D341Med (cell line): ENCODE measurements at places on chromosomes 4 and X.
A peak's percentile ranks its signal among the peaks of the same experiment; 100 is the strongest.

DNA sequence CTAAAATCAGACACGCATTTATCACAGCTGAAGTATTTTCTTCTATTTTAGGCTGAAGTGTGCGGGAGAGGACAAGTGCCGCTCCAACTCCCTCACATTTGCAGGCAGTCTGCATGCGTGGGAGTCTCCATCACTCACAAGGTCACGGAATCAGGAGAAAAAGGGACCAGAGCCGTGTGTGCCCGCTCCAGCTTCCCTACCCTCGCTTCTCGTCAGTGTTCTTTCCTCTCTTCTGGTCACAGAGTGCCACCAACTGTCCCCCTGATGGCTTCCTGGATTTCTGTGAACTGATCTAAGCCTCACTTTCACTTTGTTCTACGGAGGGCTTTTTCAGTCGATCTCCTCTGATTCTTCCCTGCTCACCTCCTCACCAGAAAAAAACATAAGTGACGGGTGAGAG is 407.4 kb upstream of the AADAT start:
- peak; percentile 39 for DNase-seq

DNA sequence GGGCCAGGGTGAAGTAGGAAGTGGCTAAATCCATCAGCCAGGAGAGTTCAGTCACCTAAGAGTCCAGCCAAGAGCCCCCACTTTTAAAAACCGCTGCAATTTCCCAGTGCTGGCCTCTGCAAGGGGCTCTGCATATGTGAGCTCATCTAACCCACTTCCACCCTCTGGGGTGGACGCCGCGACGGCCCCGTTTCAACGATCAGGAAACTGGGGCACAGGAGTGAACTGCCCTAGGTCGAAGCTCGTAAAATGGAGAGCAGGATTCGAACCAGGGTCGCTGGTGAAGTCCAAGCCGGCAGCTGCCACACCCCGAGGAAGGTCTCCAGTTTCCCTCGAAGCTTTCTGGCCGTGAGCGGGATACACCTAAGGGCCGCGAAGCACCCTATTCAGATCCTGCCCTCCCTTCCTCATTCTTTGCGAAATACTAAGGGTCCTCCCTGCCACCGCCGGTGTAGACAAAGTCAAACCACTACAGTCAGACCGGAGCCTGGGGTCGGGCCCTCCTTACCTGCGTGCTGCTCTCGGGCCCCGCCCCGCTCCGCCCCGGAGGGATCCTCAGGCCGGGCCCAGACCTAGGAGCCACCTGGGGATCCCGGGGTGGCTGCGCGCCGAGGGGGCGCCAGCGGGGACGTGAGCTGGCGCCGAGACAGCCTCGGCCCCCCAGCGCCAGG is 446 bp downstream of the EVC2 start:
- no peak for DNase-seq

GRCh38 chr4:128574706-128575105 is 234.8 kb upstream of the JADE1 start:
- DNase-seq: peak; percentile 56

DNA sequence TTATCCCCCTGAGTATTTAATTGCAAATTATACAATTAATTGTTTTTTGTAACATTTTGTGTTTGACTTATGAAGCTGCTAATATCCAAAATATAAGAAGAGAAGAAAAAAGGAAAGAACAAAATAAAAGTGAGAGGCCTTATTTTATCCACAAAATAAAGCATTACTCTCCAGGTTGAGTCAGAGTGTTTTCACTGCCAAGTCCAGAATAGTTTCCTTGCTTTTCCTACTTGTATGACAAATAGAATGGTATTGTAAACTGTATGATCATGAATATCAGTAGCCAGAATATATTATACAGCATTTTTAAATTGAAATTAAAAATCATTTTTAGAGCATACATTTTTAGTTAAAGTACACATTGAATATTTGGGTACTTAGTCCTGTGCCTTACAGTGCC is 237.8 kb downstream of the NDST4 start:
- no peak for DNase-seq

- no peak for DNase-seq
Observed at GRCh38 chr4:9927341-9928007, 93.8 kb downstream of the SLC2A9 start.

DNA sequence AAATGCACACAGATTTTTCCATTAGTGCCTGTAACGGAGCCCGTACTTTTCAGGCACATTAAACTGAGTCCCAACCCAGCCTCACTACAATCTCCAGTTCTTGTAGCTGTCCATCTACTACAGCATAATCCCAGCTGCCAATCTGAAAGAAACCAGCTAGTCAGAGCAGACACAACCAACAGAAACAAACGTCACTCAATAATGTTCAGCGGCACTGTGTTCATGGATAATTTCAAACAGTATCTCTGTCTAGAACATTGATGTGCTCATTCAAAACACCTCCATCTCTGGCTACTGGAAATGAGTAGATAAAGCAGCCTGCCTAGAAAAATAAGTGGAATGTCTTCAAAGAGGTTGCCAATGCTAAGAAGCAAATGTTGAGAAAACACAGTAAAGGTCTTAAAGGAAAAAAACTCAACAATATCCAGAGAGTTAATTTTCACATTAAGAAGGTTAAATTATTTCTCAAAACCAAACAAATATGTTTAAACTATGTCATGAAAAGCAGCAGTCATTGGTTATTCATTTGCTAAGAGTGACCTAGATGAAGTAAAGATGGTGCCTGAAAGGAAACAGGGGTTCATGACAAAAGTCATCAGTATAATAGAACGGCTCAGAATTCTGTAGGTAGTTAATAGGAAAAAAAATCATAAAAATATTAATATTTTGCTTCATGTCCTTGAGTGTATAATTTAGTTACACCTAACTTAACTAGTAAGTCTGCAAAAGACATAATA is 245.1 kb upstream of the MAB21L2 start:
- no peak for DNase-seq

DNA sequence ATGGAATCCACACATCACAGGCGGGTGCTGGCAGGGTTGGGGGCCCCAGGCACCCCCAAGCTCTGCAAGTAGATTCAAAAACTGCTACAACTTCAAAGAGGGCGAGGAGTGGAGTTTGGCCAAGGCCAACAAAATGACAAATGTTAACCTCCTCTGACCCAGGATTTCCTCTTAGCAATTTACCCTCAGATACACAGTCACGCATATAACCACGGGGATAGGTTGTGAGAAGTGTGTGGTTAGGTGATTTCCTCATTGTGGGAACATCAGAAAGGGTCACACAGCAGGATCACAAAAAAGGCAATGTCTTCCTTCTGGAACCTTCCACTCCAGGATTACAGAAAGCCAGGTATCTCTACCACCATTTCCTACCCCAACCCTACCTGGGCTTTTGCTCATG is 62.4 kb downstream of the C4orf50 start:
- no peak for DNase-seq

- no peak for DNase-seq
Observed at GRCh38 chrX:46125111-46125510, 420.1 kb downstream of the ZNF674 start.

GRCh38 chr4:119832776-119833175 is 204.2 kb upstream of the PDE5A start:
- no peak for DNase-seq

DNA sequence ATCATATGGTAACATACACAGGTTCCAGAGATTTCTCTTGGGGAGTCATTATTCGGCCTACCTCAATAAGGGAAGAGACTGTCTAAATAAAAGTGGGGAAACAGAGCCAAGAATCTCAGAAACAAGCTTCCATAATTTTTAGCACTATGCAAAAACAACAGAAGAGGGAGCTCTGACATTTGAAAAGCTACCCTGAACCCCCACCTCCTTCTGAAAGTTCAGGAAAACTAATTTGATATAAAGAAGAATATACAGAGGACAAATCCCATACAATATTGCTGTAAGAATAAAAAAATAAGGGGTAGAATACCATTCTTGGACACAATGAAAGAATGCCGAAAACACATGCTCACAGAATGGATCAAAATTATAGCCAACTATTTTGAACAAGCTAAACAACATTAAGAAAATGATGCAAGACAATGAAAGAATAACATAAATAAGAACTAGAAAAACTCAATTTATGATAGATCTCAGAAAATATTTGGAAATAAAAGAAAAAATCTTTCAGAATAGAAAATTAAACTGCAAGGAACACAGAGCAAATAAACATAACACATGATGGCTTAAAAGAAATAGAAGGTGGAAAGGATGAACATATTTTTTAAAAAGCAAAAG is 14.4 kb upstream of the ZNF41 start:
- no peak for DNase-seq

- no peak for DNase-seq
Observed at GRCh38 chr4:53541577-53542206, 49.6 kb downstream of the LNX1 start.

GRCh38 chrX:41025926-41026701 is 59.1 kb upstream of the USP9X start:
- no peak for DNase-seq

DNA sequence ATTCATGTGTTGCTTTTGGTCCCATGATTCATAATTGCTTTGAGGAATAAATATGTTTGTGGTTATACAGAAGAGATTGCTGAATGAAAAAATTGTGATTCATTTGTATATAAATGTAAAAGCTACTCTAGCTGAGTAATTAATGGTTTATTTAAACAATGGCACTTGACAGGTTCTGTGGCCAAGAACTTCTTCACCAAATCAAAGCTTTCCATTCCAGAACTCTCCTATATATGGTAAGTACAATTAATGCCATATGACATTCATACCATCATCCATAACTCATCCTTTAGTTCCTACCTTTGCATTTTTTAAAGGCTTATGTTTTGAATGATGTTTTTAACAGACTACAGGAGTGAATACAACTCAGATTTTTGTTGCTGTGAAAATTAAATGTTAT is 105.8 kb downstream of the REPS2 start:
- DNase-seq: no peak

GRCh38 chr4:158605393-158605792 is 66.3 kb downstream of the C4orf46 start:
- no peak for DNase-seq

- no peak for DNase-seq
Observed at GRCh38 chr4:72924814-72925213, 144.7 kb downstream of the COX18 start.

DNA sequence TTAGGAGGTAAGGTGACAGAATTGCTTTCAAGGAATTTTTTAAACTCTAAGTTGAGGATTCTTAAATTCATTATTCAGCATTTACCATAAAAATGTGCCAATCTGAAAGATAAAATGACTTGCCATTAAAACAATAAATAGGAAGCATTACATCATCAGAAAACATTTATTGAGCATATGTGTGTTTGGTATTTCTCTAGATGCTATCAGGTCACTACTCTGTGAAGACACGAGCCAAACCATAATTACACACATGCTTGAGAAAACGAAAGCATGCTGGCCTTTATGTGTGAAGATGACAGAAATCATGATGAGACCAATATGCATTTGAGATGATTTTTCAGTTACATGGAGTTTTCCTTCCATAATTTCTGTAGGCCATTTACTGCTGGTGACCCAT is 12.3 kb upstream of the IL21 start:
- DNase-seq: no peak

DNA sequence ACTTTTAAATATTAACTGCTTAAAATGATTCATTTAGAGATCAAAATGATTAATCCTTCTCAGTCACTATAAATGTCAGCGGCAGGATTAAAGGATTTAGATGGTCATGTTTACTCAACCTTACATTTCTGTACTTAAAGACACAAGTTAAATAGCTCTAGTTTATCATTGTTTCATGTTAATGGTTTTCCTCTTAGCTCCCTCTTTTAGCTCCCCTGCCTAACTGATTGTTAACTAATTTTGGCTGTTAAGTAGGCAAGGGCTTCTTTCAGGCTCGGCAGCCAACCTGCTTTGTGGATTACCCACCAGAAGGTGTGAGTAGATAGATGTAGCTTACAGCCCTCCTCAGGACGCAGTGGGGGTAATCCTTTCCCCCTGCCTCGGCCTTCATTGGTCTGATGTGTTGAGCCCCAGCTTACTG is 96.0 kb downstream of the TENM3 start:
- peak; percentile 82 for DNase-seq

DNA sequence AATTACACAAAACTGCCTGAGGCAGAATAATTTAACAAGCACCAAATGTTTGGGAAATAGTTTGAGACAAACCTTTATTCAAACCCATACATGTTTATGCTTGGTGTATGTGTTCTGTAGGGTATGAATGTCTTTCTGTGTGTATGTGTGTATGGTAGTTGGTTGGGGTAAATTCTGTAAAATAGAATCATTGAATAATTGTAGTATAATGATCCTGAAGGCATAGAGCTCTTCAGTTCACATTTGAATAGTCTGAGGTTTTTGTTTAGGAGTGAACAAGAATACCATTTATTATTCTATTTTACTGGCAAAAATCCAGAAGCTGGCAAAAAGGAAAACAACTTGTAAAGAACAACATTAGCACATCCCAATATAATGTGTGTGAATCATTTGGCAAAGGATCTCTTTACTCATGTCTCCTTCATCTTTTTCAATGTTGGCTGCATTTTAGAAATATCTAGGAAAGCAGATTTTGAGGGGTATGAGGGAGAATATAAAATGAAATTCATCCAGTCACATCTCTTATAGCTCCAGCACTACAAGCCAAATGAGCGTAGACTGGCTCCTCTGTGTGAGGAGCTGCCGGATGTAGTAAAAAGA is 360.0 kb downstream of the CHIC1 start:
- DNase-seq: no peak

- DNase-seq: no peak
Observed at GRCh38 chr4:138507522-138507921, 265.4 kb upstream of the SLC7A11 start.

- no peak for DNase-seq
Observed at GRCh38 chrX:17697191-17697590, 40.1 kb upstream of the SCML1 start.

DNA sequence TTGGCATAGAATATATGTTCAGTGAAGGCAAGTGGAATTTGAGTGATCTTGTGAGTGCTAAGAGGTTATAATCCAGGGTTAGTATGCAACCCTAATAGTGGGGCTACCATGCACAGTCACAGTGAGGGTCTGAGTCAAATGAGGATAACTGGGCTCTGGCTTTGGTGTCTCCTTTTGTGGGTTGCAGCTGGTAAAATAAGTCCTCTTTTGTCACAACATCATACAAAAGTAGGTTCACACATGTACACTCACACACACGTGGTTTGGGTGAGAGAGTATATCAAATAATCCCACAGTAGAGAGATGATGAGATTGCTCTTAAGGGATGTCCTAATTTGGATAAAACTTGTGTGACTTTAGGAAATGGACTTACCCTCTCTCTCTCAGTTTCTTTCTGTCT is 79.6 kb upstream of the EOLA2 start:
- DNase-seq: no peak

- DNase-seq: no peak
Observed at GRCh38 chr4:153242839-153243324, 38.6 kb downstream of the TRIM2 start.

- DNase-seq: no peak
Observed at GRCh38 chr4:100804576-100805360, 286.9 kb upstream of the EMCN start.
